Heart right ventricle (tissue), 16 donors: ENCODE measurements at places on chromosomes 4 and X.
A peak's percentile ranks its signal among the peaks of the same experiment; 100 is the strongest.

DNA sequence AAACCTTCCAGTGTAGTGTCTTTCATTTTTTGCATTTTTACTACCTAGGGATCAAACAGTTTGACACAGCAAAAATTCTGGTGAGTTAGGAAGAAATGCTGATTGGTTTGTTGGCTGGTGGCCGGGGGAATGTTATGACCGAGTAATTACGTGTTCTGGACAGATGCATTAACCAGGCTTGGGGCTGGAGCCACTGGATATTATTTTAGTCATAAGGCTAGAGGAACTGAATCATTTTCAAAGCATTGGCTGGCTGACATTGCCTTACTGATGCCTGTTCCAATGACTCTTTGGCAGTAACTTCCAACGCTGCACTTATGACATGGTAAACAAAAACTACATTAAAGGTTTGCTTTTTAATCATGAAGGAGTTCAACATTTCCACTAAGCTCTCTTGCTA is 84.6 kb downstream of the FBXO8 start:
- no peak for DNase-seq

GRCh38 chr4:141768954-141769353 is 132.6 kb downstream of the IL15 start:
- no peak for DNase-seq

DNA sequence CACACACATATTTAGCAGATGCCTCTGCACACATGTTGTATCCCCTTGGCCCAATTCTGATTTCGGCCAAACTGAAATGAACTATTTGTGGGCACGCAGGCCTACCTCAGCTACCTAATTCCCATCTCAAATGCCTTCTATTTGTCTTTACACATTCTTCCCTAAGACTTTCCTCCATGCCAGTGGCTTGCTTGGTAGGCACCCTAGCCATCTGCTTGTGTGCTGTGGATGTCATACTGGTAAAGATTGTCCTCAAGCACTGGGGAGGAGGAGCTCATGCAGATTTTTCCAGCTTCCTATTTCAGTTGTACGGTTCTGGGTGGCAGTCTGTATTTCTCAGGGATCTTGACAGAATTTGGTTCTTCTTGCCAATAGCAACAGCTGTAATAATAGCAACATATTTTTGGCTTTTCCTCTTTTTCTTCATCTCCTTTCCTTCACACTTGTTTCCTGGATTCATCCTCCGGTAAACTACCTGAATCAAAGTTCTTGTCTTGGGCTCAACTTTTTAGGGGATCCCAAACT is 514.3 kb downstream of the ADGRL3 start:
- DNase-seq: no peak

DNA sequence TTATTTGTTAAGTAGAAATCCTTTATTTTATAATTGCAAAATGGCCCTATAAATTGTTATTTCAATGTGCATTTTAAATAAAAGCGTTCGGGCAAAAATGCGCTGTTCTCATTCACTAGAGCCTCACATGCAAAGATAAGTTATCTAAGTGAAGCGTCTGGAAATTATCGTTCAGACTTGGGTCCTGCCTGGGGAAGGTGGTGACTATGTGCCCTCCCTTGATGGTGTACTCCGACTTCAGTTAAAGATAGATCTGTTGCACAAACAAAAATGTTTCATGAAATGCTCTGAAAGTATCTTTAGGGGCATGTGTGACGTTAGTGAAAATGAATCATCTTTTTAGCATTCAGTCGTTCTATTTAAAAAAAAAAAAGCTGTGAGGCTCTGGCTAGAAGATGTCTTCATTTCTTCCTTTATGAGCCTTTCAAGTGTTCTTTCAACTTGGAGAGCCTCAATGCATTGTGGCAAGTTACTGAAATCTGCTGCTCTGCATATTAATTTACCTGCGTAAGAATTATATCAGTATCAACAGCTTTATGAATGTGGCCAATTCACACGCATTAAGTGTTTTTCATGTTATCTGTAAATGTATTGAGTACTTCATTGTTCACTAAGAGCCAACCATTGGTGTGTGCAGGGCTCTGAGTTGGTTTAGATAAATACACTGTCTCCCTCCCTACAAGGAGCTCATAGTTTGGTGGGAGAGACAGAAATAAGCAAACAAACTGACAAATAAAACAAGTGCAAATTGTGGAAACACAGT is 83.0 kb downstream of the AFF1 start:
- no peak for DNase-seq

- DNase-seq: no peak
Observed at GRCh38 chr4:183627979-183628588, 30.9 kb downstream of the RWDD4 start.

DNA sequence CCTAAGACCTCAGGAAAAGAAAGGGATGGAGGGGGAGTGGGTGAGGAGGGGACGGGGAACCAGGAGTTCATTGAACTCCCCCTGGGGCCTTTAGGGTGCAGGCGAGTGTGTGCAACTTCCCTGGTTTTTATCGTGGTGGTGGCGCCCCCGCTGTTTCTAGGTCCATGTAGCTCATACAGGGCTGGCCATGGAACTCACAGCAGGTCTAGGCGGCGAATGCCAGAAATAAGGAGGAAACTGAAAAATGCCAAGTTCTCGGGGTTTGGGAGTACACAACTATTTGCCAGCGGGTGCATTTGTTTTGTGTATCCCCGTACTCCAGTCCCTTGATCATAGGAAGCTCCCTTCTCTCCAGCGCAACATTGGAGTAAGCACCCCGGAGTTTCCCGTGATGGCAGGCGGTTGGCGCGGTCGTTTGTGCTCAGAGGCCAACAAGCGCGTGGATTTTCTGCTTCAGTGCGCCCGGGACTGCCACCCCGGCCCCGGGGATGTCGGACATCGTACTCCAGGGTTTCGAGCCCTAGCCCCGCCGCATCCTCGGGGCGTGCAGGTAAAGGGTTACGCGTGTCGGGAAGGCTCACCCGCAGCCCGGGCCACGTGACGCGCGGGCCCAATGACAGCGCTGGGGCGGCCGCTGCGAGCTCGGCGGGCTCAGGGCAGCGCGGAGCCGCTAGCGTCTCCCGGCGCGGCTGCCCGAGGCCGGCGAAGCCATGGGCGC is 208.9 kb downstream of the NWD2 start:
- DNase-seq: peak; percentile 10

GRCh38 chr4:139331185-139331584 is 28.9 kb upstream of the NDUFC1 start:
- DNase-seq: no peak

- no peak for DNase-seq
Observed at GRCh38 chr4:40178672-40179071, 18.2 kb upstream of the RHOH start.

- no peak for DNase-seq
Observed at GRCh38 chr4:13765539-13765938, 138.0 kb upstream of the BOD1L1 start.

DNA sequence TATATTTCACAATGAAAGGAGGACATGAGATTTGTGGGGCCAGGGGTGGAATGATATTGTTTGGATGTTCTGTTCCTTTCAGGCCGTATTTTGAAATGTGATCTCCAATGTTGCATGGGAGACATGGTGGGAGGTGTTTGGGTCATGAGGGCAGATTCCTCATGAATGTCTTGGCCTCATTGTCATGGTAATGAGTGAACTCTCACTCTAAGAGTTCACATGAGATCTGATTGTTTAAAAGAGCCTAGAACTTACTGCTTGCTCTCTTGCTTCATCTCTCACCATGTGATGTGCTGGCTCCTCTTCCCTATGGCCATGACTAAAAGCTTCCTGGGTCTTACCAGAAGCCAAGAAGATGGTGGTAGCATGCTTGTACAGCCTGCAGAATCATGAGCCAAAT is 1183.0 kb downstream of the TECRL start:
- DNase-seq: no peak

DNA sequence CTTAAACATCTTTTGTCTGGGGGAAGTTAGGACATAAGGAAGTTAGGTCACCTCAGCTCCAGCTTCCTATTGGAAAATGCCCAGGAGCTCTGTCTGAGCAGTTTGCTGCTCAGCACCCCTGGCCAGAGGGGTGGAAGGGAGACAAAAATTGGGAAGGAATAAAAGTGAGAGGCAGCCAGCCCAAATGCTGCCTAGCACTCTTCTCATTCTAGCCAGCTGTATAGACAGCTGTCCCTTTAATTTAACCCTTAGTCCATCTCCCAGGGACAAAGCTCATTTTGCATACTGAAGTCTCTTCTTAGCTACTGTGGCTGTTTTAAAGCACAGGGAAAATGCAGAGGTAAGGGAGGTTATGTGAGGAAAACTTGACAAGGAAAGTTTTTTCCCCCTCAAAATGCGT is 89.5 kb upstream of the CITED1 start:
- no peak for DNase-seq

DNA sequence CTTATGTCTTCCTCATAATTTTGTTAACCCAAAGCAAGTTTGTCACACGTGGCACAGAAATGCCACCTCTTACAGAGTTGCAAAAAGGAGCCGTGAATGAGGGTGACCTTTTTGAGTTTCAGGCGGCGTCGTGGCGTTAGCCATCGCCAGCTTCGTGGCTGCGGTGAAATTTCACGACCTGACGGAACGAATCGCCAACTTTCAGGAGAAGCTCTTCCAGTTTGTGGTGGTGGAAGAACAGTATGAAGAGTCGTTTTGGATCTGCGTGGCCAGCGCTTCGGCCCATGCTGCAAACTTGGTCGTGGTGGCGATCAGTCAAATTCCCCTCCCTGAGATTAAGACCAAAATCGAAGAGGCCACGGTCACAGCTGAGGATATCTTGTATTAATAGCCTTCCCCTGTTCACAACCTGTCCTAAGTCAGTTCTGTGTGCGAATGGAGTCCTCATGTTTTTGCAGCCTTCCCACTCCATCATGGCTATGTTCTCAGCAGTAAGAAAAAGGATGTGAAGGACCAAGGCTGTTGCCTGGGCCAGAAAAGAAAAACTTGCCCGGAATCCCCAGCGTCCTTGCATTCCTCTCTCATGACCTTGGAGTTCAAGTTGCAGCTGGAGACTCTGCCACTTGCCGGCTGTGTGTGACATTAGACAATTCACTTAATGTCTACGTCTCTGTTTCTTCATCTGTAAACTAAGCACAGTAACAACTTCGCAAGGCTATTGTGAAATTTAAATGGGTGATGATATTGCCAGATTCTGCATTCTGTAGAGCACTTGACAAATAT is 11.9 kb downstream of the CLRN2 start:
- DNase-seq: no peak

DNA sequence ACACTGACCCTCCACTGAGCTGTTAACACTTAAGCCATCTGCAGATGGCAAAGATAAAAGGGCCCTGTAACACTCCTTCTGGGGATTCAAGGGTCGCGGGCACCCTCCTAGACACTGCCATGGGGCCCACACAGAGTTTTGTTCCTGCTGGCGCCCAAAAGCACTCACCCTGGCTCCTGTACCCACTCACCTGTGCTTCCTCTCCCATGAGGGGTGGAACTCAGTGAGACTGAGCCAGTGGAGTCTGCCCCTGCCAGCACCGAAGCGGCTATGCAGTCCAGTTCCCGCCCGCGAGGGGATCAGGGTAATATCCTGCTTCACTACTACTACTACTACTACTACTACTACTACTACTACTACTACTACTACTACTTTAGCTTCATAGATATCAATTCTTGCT is 312.1 kb upstream of the FTHL17 start:
- no peak for DNase-seq

- no peak for DNase-seq
Observed at GRCh38 chrX:18971506-18971905, 12.4 kb downstream of the PHKA2 start.

DNA sequence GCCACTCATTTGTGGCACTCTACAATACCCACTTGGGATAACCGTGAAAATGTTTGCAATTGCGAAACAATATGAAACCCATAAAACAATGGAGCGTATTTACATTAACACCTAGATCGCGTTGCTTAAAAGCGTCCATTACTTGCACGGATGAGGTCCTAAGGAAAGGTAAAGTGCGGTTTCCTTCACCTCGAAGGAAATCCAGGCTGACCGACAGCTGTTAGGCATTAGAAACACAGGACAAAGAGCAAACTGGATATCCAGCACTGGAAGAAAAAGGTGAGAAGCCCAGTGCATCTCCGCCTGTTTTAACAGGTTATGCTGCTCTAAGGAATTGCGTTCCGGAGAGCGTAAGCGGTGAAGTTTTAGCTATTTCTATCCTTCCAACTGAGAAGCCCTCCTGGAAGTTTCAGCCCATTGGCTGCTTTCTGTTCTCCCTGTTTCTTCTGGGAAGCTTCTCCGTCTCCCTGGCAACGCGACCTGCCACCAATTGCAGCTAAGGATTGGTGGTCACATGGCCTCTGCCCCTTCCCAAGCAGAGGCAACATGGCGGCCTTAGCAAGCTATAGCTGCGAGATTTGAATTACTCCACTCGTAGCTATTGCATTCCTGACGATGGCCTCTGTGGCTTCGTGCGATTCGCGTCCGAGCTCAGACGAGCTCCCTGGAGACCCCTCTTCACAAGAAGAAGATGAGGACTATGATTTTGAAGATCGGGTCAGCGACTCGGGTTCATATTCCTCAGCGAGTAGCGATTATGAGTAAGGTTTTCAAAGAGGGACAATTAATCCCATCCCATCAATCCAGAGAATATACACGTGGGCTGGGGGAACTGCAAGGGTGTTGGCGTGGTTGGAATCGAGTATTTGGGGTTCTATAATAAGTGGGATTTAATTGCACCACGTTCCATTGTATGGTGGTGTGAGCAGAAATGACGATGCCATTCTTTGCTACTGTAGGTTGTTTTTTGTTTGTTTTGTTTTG is at the start of gene INTU:
Gene INTU, plus strand, starts transcription at position 538 of the 984 bp plus-strand sequence. Its CDS starts 78 bp downstream, at position 616.
- peak; percentile 88 for DNase-seq

- DNase-seq: no peak
Observed at GRCh38 chr4:99002279-99002678, 6.8 kb downstream of the METAP1 start.

- peak; percentile 4 for DNase-seq
Observed at GRCh38 chr4:81814987-81815541, 343.4 kb upstream of the RASGEF1B start.

DNA sequence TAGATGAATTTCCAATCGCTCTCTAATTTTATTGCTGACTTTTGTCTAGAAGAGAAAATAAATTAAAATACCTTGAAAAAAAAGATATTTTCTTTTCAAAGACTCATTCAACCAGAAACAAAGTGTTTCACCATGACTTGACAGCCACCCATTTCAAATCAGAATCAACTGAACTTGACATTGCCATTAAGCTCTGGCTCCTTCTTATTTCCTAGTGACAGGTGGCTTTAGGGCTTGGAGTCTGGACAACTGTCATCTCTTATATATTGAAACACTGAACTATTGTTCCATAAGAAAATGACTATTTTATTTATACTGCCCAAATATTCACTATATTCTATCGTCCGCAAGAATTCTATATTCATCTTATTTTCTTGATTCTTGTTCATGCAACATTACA is 229.2 kb downstream of the SLC39A8 start:
- no peak for DNase-seq

DNA sequence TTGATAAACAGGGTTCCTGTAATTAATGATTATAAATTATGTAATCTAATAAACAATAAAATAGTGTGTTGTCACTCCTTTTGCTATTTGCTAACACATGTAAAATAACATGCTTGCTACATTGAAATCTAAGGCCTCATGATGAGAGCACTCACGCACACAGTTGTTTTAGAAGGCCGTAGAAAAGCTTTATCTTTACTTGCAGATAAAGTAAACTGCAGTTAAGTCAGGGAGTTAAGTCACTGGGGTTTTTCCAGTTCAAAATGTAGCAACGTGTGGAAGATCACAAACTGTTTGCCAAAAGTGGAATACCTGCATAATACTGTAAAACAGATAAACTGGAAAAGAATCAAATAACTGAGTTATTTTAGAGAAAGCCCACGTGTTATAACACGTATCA is 187.3 kb upstream of the PACRGL start:
- no peak for DNase-seq
